DMS 273 treated with DMSO at 0.1 percent for 48 hours (cell line): ENCODE measurements at places on chromosomes 12 and 14.

GRCh38 chr14:22780105-22780679 lies 13.7 kb downstream of the OXA1L start:
- DNase-seq = no peak

DNA sequence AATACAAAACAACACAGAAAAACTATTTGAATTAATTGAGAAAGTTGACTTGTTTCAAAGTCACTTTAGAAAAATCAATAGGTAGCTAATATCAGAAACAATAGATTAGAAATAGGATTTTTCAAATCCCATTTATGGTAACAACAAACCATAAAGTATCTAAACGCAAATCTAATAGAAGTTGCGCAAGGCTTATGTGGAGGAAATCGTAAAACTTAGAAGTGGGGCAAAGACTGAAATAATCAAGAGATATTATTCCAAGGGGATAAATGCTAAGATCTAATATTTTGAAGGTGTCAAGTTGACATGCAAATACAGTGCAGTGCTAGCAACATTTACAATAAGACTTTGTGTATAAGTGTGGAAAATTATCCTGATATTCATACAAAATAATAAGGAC lies 87.2 kb downstream of the TRHDE start:
- DNase-seq = no peak

DNA sequence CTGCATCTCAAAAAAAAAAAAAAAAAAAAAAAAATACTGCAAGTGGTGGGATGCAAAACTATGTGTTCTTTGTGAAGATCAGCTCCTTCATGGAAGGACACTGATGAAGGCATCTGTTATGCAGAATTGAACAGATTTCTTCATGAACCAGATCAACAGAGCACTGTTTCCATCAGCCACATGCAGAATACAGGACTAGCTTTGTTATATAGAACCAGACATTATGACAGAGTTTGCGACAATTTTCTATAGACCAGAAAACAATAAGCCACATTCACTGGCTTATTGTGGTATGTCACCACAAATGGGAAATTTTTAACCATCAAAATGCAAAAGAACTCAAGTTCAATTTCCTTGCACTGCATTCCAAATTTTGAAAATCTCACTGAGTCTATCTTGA lies 34.7 kb downstream of the CIT start:
- DNase-seq = no peak

DNA sequence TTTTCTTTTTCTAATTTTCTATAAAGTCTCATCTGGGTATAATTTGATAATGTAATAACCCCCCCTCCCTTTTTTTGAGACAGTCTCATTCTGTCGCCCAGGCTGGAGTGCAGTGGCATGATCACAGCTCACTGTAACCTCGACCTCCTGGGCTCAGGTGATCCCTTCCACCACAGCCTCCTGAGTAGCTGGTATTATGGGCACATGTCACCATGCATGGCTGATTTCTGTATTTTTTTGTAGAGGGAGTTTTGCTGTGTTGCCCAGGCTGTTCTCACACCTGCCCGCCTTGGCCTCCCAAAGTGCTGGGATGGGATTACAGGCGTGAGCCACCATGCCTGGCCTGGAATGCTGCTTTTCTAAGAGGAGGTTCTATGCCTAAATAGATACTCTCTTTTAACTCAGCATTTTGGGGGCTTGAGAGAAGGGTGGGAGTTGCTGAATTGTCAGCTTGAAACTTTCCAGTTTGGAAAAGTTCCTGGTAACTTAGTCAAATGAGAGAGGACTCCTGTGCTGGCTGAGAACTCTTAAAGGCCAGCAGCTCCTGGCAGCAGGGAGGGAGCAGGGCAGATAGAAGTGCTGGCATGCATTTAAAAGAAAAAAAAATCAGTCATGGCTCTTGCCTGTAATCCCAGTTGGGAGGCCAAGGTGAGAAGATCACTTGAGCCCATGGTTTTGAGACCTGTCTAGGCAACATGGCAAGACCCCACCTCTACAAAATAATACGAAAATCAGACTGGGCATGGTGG lies 13.0 kb downstream of the NUDT4 start:
- DNase-seq = no peak
